DMS 273 treated with DMSO at 0.1 percent for 48 hours (cell line): ENCODE measurements at places on chromosomes 4 and X.

DNA sequence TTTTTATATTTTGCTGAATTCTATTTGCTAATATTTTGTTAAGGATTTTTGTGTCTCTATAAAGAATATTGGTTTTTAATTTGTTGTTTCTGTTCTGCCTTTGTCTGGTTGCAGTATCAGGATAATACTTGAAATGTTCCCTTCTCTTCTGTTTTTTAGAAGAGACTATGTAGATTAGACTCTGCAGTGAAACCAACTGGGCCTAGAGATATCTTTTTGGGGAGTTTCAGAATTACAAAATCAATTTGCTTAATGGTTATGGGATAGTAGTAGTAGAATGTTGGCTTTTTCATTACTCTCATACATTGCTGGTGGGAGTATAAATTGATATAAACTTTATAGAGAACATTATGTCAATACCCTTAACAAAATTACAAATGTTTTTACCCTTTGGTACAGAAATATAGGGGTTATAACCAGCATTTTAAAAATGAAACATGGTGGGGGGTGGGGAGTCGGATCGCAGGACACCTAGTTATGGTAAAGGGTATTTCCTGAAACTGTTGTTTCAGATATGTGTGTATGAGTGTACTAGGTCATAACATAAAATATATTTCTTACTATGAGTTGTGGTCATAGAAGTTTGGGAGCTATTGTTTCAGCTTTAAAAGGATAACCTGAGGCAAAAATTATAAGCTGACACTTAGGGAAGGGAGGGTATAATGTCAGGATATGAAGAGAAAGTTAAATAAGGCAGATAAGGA, 29.0 kb downstream of the CLOCK start:
- no peak for DNase-seq

DNA sequence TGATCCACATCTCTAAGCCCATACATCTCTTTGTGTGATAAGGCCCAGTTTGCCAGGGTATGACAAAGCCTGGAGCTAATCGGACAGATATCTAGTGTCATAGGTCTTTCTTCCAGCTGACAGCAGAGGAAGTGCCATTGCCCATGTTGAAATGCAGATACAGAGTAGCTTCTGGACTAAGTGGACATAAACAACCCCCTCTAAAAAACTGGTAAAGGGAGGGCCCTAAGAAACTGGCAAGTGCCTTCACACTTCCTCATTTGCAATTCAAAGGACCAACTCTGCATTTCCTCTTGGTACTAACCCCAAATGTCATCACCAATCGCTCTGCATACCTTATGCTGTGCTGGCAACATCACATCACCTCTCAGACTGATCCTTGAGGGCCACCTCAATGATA, 20.8 kb downstream of the ARHGEF6 start:
- no peak for DNase-seq

DNA sequence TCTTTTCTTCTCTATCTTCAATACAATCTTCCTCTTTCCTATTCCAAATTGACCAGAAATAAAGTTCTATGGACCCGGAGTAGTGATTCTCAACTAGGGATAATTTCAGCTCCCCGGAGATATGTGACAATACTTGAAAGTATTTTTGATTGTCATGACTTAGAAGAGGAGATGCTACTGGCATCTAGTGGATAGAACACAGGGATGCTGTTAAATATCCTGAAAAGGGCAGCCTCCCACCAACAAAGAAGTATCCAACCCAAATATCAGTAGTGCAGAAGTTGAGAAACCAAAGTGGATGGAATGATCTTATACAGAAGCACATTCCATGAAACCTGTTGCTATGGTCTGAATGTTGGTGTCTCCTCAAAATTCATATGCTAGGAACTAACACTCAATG, 65.7 kb upstream of the NDST3 start:
- no peak for DNase-seq

DNA sequence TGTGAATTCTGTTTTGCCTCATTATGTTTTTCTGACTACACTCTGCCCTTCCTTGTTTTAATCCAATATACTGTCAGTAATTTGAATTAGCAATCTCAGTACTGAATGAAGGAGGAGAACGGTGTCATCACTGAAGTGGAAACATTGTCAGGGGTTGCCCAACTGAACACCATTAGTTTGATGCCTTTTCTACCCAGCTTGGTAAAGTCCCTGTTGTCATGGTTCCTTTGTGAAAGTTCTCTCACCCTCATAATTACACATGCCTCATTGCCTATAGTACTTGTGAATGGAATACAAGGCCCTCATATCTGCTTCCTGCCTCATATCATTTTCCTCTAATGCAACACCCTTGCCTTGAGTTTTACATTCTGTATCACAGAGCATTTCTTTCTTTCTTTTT, 76.9 kb downstream of the RRAGB start:
- no peak for DNase-seq

DNA sequence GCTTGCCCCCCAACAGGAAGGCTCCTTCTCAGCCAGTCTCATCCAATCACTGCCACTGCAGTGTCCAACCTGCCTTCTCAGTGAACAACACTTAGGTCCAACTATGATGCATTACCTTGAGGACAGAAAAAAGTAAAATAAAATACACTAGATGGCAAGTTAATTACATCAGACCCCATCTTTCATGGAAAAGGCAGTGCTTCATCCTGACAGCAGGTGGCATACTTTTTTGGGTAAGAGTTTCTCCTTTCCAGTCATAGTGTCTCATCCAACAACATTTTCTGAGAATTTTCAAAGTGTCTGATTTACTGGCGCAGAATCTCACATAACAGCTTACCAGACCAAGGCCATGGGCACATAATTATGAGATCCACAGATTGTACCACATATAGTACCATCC, 1742.8 kb downstream of the PCDH7 start:
- no peak for DNase-seq
